ENCODE measurements at places on chromosomes 1 and 21.

GRCh38 chr1:167263819-167264464, 43.3 kb downstream of the POU2F1 start:
- no peak for DNase-seq

- no peak for DNase-seq
These were observed 202.4 kb downstream of the HMCN1 start for GRCh38 chr1:185936641-185937040.

DNA sequence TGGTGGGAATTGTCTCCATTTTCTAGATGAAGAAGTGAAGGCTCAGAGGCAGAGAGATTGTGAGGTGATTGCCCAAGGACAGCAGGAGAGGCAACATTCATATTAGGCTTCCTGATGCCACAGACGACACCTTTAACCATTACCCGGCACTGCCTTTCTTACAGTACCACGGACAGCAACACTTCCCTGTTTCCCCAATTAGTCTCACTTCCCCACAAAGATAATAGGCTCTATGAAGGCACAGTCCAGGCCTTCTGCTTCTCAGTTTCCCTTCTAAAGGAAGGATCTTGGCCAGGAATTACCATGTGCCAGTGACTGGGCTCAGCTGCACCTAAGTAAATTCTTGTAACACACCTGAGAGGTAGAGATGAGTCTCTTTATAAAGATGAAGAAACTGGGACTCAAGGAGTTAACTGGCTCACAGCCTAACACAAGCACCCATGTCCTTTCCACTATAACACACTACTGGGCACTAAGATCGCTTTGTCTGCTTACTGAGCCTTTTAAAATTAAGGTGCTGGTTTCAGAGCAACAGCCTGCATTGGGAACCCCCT, 9.6 kb downstream of the IGSF9 start:
- DNase-seq: no peak

DNA sequence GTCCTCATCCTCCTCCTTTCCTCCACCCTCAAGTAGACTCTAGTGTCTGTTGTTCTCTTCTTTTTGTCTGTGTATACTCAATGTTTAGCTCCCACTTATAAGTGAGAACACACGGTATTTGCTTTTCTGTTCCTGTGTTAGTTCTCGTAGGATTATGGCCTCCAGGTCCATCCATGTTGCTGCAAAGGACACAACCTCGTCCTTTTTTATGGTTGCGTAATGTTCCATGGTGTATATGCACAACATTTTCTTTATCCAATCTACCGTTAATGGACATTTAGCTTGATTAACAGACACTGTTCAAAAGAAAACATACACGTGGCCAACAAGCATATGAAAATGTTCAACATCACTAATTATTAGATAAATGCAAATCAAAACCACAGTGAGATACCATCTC, 44.3 kb upstream of the TMPRSS2 start:
- DNase-seq: no peak

GRCh38 chr1:229087339-229087738, 183.6 kb upstream of the RAB4A start:
- DNase-seq: no peak

GRCh38 chr1:153527023-153527682, 8.6 kb downstream of the S100A6 start:
- DNase-seq: no peak

- DNase-seq: no peak
These were observed 14.8 kb downstream of the ADORA3 start for GRCh38 chr1:111488669-111489068.

GRCh38 chr1:94611681-94612475, 70.3 kb upstream of the F3 start:
- DNase-seq: no peak

- DNase-seq: no peak
These were observed 3.0 kb downstream of the LRRC8D start for GRCh38 chr1:89823679-89824292.

GRCh38 chr1:98005326-98006010, 84.6 kb upstream of the DPYD start:
- no peak for DNase-seq

GRCh38 chr1:55504306-55504731, 289.2 kb upstream of the USP24 start:
- no peak for DNase-seq

DNA sequence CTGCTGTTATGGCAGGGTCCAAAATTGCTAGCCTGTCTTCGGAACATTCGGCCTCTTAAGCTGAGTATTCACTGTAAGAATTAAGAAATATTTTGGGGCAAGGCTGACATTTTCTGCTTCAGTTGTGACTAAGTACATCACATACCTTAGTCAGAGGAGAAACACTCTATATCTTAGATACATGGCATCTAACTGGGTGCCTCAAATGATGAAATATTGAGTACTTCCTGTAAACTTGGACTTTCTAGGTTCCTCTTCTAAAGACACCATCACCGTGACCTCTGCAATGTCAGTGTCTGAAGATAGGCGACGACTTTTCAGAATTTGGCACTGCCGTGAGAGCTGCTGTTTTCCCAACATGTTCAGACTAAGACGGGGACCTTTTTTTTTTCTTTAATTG, 65.6 kb downstream of the PCBP3 start:
- DNase-seq: no peak

DNA sequence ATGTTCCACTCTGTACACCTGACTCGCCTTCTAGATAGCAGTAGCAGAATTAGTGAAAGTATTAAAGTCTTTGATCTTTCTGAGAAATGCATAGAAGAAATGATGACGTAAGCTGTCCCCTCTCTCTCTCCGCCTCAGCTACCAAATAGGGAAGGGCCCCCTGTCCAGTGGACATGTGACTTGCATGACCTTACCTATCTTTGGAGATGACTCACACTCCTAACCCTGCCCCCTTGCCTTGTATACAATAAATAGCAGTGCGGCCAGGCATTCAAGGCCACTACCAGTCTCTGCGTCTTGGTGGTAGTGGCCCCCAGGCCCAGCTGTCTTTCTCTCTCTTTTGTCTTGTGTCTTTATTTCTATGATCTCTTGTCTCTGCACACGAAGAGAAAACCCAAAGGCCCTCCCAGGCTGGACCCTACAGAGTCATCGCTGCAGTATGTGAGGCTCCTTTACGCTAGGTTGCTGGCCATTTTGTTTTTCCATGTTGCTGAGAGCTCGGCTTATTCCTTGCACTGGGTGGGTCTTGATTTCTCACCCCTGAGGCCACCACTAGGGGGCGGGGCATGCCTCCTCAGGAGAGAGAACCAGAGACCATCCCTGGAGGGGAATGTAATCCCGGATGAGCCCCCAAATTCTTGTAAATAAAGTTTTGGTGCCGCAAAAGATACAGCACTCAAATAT, 16.0 kb upstream of the ZBTB8B start:
- peak; percentile 36 for DNase-seq

DNA sequence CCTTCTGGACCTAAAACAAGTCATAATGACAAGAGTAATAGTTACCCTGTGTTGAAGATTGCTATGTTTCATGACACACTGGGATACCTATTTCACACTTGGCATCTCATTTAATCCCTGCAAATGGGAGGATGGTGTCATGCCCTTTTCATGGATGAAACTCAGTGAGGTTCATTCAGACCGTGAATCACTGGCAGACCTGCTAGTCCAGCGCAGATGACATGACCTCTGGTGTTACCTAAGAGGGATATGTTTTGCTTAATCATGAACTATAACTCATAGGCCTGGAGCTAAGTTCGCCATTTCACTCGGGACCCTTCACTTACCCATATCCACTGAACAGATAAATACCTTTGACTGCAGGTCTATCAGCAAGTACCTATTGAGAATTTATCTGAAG, 286.6 kb upstream of the FMN2 start:
- DNase-seq: no peak

GRCh38 chr1:203186446-203187303, at the start of gene CHI3L1:
TSS of gene CHI3L1 (minus strand) at chr1:203186704. CDS start at chr1:203186623, 81 bp downstream.
- no peak for DNase-seq

DNA sequence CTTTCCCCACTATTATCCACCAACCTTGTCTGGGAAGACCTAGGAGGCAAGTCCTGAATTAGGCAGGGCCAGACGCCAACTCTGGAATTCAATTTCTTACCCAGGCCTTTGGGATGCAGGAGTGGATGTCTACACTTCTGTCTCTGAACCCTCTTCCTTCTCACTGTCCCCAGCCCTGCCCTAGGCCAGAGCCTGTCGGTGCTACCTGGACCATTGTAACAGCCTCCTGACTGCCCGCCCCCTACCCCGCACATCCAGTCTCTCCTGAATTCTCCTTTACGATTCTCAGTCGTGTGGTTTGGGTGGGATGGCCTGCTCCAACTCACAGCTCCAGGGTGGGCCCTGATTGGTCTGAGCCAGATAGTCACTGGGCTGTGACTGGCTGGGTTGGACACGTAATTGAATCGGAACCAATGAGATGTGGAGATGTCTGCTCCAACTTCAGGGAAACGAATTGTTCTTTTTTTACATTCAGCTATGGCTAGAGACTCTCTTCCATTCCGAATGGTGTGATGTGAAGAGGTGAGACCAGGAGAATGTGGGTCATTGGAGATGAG, 304.6 kb downstream of the PTPRU start:
- DNase-seq: no peak

GRCh38 chr1:35762141-35762540, 7.6 kb downstream of the CLSPN start:
- DNase-seq: no peak

GRCh38 chr1:20593756-20594155, 4.9 kb downstream of the CDA start:
- no peak for DNase-seq

Data from activated T-cell treated with anti-CD3 and anti-CD28 coated beads, Interleukin-2, amount 50 U/mL, for 48 hours (primary cell).